ENCODE measurements at places on chromosomes 5 and 9. TPM values are rescaled to one million over a fixed set of nuclear protein-coding genes. Genes with fewer than 3 reads are reported as not detected.

Gene ANGPTL2
- total RNA-seq, result 21.2 TPM

Gene LCP2
- not detected for total RNA-seq

Gene PCDHB4
- total RNA-seq, result not detected

Gene FOXD4L6
- under 0.01 TPM for total RNA-seq

Gene HNRNPAB
- total RNA-seq, result 107 TPM

Gene PAPPA
- 357 TPM for total RNA-seq

Gene ANAPC2
- total RNA-seq, result 32.4 TPM

Gene TMEM215
- not detected for total RNA-seq

Gene ORM2
- not detected for total RNA-seq

Gene SPATA31D1
- not detected for total RNA-seq

Gene CNTNAP3B
- total RNA-seq, result 0.57 TPM

Gene MIER3
- 17.3 TPM for total RNA-seq

Gene POLR3G
- total RNA-seq, result 1.1 TPM

Gene WDR38
- total RNA-seq, result not detected

Gene RBM27
- 14.4 TPM for total RNA-seq

Gene PPP2R2B
- total RNA-seq, result not detected

Gene INSL6
- not detected for total RNA-seq

Gene SPINK7
- total RNA-seq, result not detected

Gene IFNB1
- not detected for total RNA-seq

Gene OR1J4
- total RNA-seq, result not detected

Gene TMEM203
- 28.9 TPM for total RNA-seq

Gene C9orf40
- 1.5 TPM for total RNA-seq
